ENCODE measurements at places on chromosomes 13 and 19.

GRCh38 chr19:8399681-8400188 lies 9.6 kb downstream of the RAB11B start:
- DNase-seq: no peak

DNA sequence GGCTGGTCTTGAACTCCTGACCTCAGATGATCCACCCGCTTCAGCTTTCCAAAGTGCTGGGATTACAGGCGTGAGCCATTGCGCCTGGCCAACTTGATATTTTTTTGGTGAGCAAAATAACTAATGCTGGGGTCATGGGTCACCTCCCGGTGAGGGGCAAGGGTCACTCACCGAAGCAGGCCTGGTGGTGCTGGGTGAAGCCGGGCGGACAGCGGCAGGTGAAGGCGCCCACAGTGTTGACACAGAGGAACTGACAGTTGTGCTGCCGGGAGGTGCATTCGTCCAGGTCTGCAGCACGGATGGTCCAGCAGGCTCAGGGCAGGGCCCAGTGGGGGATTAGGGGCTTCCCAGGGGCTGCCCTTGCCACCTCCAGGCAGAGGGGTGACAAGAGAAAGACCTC lies 28.3 kb downstream of the CCL25 start:
- DNase-seq: no peak

DNA sequence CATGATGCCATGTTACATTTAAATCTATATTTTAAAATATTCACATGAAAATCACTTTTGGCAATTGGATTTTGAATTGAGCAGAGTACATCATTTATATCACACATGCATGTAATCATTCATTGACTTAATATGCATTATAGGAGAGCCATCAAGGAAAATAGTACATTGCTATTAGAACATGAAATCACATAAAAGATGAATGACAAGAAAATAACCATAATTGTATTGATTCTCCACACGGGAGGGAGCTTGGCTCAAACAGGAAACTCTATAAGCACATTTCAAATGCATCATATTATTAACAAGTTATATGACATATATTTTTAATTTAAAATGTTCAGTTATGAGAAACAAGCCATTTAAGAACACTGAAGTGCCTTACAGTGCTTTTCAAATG lies 208.6 kb upstream of the PRR20A start:
- no peak for DNase-seq

DNA sequence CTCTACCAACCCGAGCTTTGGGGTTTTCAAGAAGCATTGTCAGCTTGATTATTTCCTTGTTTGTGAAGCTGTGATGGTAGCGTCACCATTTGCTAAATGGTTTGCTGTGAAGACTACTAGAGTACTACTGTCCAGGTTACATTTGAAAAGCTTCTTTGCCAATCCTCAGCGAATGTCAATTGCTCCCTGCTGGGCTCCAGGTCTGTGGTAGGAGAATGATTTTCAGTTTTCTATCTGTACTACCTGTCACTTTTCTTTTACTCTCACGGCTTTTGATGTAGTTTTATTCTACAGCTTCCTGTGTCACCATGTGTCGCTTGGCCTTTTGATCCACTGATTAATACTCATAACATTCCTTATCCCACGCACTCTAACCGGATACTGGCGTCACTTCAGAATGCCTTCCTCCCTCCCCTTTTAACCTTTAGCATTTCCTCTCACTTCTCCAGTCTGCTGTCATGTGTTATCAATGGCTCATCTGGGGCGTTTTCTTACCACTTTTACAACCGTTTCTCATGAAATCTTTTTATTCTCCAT lies 7.5 kb upstream of the GPR183 start:
- no peak for DNase-seq

GRCh38 chr13:39108783-39109182 lies 70.5 kb downstream of the NHLRC3 start:
- no peak for DNase-seq

DNA sequence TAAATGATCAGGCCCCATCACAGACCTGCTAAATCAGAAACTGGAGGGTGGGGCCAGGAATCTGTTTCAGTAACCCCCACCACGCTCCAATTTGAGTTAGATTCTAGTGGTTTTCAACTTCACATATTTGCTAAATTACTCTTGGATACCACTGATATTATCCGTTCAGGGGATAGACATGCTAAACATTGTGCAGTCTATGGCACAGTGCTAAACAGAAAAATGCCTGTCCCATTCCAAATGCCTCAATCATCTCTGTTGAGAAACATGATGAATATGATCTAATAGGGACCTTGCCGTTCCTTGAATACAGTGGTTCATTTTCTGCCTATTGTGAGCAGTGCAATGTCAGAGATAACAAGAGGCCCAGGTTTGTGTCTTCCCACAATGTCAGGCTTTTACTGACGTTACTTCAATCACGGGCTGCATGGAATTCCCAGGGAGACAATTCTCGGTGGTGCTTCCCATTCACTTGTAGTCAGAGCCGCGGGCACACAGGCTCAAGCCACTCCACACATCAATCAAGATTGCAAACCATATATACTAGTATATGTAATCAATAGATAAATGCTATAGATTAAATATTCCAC lies 52.7 kb downstream of the MYO16 start:
- peak; percentile 9 for DNase-seq

DNA sequence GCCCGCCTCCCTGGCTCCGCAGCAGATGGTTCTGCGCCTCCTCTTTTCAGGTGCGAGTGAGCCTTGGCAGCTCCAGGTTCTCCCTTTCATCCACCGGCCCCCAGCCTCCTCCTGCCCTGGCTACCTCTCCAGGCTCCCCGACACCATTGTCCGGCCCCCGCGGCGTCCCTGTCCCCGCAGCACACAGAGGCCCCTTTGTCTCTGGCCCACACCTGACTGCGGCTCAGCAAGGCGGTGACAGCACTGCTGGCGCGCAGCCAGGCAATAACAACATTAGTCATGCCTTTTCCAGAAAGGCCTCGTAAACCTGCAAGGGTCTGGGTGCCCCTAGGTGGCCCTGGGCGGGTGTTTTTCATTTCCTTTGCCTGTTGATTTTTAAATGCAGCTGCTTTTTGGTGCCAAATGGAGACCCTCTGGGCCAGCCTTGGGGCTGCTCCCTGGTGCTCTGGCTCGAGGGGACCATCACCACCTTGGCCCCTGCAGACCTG lies 73.2 kb upstream of the MEDAG start:
- DNase-seq: no peak

DNA sequence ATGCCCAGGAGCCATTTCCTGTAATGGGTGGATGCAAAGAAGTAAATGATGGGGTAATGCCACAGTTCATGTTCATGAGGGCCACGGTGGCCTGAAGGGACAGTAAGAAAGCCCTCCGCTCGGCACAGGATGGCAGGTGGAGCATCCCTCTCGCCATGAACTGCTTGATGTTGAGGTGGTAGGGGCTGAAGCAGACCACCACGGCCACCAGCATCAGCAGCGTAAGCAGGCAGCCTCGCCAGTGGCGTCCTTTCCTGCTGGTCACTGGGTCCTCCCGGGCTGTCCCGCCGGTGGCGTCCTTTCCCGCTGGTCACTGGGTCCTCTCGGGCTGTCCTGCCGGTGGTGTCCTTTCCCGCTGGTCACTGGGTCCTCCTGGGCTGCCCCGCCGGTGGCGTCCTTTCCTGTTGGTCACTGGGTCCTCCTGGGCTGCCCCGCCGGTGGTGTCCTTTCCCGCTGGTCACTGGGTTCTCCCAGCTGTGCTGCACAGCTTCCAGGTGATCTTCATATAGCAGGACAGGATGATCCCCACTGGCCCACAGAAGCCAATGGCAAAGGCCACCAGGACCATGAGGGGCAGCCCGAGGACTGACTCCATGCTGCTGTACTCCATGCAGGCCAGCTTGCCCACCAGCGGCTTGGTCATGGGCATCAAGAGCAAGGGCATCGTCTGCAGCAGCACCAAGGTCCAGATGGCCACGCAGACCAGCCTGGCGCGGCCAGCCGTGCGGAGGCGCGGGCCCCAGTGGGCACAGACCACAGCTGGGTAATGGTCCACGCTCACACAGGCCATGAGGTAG lies 93.2 kb upstream of the TM9SF2 start:
- DNase-seq: no peak

- DNase-seq: no peak
Observed at GRCh38 chr13:51122868-51123566, 11.9 kb upstream of the C13orf42 start.

DNA sequence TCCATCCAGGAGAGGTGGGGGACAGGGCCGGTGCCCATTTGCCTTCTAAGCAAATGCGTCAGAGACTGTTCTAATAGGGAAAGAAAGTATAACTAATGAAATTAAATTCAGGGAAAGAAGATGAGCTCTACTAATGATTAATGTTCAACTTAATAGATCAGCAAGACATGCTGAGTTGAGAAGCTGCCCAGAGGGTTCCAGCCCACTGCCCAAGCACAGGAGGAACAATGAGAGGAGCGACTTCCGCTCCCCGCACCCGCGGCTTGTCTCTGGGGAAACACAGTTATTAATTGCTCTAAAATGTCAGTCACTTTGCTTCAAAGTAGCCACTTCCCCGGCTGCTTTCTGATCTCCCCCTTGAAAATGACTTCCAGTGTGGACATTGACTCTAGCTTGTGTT lies 331.3 kb downstream of the UQCRFS1 start:
- no peak for DNase-seq

GRCh38 chr13:83449668-83450395 lies 432.4 kb downstream of the SLITRK1 start:
- DNase-seq: peak; percentile 64

All from non-pigmented ciliary epithelial cell (primary cell).